ENCODE measurements at places on chromosomes 6 and 20.
A peak's percentile ranks its signal among the peaks of the same experiment; 100 is the strongest.

DNA sequence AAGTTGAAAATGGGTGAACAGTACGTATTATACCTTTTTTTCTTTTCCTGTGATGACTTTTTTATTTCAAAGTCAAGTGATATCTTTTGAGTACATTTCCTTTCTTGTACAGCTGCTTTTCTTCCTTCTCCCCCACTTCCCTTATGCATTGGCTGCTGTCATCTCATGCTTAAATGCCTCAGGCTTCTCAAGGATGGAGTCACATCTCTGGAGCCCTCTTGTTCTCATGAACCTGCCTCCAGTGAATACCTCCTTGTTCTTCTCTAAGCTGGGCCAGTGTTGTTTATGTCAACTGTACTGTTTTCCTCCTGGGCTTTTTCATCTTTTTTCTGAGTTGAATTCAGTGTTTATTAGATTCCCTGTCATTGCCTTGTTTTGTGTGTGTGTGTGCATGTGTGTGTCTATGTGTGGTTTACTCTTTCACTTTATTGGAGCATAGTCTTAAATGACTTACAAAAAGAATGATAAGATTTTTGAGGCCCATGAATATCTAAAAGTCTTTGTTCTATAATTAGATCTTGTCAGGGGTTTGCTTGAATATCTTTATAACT lies 23.6 kb downstream of the STXBP5 start:
- no peak for DNase-seq

DNA sequence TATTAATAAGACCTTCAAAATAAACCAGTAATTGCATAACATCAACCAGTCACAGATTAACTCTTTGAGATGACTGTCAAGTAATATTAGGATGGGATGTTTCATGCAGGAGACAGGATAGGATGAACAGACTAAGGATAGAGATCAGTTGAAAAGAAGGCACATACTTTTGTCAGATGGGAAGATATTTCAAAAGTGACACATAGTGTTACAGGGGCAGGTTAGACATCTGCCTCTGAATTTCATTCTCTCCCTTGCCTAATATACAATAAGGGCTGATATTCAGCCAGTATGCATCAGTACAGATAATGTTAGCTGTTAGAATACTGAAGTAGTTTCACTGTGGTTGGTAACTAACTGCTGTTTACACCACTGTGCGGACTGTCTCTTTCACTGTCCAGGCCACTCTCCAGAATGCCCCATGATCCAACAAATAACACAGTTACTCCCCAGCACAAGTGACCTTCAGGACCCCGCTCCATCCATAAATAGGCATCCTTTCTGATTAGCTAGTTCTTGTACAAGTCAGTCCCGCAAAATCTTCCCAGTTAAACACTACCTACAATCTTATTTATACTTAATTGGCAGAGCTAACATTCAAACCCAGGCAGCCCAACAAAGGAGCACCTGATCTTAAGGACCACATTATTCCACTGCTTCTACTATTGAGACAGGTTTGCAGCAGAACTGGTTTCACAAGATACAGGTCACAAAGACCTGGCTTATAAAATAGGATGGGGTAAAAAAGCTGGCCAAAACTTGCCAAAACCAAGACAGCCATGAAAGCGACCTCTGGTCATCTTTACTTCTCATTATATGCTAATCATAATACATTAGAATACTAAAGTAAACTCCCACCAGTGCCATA lies 21.9 kb upstream of the PLN start:
- no peak for DNase-seq

- no peak for DNase-seq
These were observed 235.1 kb downstream of the ZFAND3 start for GRCh38 chr6:38054527-38055202.

- DNase-seq, result peak; percentile 82
These were observed 15.0 kb downstream of the ADNP start for GRCh38 chr20:50916257-50916656.

DNA sequence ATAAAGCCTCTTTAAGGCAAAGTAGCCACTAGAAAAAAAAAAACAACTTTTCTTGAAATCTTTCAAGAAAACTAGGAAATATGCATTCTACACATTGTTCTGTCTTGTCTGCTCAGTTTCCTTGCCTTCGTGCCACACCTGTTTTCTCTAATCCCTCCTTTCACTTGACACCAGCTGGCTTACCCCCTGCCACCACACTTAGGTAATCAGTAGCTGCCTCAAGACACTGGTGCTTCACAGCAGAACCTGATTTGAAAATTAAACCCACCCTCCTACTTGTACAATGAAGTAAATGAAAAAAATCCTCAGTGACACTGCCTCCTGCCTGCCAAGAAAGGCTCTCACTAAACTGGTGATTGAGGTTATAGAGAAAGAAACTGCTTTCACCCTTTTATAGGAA lies 45.8 kb upstream of the SCML4 start:
- DNase-seq, result no peak

- DNase-seq, result no peak
These were observed 83.0 kb upstream of the SGK1 start for GRCh38 chr6:134400941-134401340.

- no peak for DNase-seq
These were observed 84.5 kb downstream of the PSMG4 start for GRCh38 chr6:3343089-3343883.

GRCh38 chr20:53157443-53158408 lies 185.6 kb downstream of the TSHZ2 start:
- DNase-seq, result peak; percentile 20

DNA sequence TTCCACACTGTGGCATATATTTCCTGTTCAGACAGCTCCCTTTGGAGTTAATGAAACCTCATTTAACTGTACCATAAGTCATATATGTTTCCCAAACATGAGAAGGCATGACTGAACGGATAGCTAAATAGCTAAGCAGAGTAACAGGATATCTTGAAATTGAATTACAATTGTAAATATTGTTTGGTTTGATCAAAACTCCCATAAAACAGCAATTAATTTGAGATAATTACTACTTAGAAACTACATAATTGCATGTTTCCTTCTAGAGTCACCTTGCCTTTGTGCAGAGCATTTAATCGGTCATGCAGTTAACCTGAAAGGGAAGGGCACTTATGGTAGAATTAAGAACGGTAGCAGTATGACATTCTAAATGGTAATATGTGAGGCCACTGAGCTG lies 179.0 kb upstream of the MAP3K7 start:
- DNase-seq, result no peak

DNA sequence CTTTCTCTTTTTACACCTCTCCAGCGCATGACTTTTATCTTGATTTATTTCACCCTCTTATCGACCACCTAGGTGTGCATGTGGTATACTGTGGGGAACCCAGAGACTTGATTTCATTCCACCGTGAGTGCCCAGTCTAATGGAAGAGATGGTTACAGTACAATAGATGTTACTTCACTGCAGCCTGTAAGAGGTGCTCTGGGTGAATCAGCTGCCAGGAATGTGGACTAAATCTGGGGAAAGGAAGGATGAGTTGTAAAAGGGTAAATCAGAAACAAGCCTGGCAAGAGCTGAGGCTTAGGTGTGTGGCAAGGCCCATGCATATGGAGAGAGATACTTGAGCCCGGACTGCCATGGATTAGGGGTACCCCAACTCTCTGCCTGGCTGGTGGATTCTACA lies 7.4 kb downstream of the STK35 start:
- peak; percentile 85 for DNase-seq
